ENCODE measurements at places on chromosomes 7 and 10.

DNA sequence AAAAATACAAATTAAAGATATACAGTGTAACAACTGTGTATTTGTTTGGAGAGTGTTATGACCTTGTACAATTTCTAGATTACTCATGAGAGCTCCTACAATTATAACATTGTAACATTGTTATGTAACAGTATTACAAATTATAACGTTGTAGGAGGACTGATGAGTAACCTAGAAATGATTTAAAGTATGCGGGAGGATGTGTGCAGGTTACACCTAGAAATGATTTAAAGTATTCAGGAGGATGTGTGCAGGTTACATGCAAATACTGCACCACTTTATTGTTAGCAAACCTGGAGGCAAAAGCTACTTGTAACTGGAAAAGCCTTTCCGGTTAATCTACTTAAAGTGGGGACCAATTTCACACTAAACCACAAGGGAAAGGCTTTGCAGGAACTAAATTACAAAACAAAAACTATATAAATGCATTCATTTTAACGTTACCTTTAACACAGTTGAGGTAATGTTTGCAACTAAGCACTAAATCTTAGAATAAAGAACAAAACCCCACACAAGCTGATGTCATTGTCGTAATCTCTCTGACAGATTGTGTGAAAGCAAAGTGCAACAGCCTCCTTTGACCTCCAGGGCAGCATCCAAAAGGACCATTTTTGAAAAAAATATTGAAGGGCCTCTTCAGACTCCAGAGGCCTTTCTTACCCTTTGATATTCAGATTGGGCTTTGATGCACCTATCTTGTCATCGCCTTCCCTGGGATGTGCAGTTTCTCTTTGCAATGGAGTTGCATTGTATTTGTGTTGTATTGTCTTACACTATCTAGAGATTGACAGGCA, 522.1 kb upstream of the FOXK1 start:
- DNase-seq, result no peak

DNA sequence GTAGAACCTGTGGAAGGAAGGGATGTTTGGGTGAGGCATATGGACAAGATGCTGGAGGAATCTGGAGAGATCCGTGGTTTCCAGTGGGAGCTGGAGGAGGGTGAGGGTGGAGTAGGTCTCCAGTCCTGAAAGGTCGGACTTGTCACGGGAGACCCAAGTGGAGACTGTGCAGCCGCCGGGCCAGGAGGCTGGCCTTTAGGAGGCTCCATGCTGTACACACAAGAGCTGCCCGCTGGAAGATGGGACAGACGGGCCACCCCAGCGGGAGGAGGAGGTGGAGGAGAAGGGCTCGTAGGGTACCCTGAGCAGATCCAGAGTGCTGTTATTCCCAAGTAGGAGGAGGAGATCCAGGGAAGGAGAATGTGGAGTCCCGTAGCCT, 106.7 kb downstream of the NKX6-2 start:
- no peak for DNase-seq

- DNase-seq, result no peak
Observed at GRCh38 chr10:55212051-55212450, 411.0 kb upstream of the PCDH15 start.

DNA sequence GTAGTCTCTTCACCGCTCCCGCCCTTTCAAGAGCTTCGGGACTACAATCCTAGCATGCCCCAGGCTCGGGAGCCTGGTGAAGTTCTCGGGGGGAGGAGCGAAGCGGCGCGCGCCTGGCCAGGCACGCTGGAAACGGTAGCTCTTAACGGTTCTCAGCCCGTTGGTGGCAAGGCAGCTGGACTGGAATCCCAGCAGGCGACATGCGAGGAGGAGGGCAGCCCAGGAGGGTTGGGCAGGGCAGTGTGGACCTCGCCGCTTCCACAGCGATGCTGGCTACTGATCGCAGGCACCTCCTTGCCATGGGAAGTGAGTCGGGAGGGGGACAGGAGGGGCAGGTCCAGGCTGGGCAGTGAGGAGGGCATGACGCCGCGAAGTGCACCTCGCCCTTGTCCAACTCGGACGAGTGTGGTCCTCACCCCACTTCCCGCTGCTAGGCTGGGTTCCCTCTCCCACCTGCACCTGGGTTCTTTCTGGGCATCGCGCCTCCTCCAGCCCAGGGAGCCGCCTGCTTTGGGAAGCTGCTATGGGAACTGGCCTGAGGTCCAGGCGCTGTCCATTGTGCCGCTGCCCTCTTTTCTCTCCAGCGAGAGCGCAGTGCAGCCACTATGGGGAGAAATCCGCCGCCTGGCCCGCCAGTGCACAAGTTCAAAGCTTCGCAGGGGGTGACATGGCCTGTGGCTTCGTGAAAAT, 367.8 kb upstream of the NUPR2 start:
- no peak for DNase-seq

DNA sequence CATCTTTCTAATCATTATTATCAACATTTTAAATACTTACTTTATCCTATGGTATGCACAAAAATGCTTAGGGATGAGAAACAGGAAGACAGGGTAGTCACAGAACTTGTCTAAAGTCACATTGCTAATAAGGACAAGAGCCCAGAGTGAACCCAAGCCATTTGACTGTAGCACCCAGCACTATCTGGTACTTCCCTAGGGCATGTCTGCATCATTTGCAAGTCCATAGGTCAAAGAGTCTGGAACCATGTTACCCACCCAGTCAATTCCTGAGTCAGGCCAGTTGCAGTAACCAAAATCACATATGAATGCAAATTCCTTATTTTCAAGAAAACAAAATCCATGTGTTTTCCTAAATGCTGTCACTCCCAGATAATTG, 19.1 kb downstream of the ASAH2 start:
- DNase-seq, result no peak

DNA sequence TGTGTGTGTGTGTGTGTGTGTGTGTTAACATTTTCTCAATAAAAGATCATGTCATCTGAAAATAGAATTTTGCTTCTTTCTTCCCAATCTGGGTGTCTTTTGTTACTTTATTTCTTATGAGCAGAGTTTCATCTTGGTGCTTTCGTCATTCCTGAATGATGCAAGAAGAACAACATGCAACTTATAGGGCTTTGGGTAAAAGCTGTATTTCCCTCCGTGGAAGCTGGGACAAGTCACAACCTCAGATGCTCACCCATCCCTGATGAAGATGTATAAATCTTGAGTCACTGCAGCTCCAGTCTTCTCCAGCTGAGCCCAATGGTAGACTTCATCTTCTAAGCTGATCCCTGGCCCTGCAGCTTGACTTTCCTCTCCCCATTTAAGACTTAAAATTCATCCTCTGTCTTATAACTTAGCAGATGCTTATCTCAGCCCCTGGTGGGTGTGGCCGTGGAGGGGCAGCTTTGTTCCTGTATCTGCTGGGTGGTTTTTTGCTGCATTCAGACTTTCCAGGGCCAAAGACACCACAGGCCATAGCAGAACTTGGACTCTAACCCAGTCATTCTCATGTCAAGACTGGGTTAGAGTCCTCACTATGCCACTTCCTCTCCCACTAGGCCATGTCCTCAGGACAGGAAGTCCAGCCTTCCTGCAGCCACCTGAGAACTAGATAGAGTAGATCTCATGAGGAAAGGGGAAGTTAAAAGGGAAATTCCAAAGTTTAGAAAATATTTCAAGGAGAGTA, 356.4 kb downstream of the TNS3 start:
- DNase-seq, result no peak

- DNase-seq, result no peak
Observed at GRCh38 chr7:131302876-131303707, 24.6 kb upstream of the MKLN1 start.

- no peak for DNase-seq
Observed at GRCh38 chr10:790821-791551, 101.5 kb upstream of the DIP2C start.

DNA sequence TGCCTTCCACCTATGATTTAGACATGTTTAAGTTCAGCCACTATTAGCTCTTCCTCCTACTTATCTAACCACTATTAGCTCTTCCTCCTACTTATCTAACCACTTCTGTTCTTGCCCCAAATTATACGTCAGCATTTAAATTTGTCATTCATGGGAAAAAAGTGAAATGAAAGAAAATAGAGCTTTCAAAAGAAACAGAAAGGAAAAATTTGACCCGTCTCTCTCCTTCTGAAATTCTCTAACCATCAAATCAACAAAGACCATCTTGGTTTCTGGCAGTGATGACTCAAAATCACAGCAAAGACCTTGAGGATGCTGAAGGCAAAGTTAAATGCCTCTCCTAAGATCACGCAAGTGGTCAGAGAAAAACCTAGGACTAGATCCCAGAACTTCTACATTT, 2.6 kb downstream of the LIPA start:
- no peak for DNase-seq

DNA sequence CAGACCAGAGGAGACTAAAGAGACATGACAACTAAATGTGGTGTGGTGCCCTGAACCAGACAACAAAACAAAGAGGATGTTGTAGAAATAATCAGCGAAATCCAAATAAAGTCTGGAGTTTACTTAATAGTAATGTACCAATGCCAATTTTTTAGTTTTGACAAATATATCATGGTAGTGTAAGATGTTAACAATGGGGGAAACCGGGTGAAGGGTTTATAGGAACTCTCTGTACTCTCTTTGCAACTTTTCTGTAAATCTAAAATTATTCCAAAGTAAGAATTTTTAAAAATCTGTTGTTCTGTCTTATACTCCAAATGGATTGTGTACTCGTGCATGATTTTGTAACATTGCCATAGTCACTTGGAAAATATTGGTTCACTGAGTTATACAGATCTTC, 129.3 kb downstream of the CNNM2 start:
- no peak for DNase-seq

GRCh38 chr7:127532736-127533135, 52.7 kb downstream of the GCC1 start:
- DNase-seq, result no peak

DNA sequence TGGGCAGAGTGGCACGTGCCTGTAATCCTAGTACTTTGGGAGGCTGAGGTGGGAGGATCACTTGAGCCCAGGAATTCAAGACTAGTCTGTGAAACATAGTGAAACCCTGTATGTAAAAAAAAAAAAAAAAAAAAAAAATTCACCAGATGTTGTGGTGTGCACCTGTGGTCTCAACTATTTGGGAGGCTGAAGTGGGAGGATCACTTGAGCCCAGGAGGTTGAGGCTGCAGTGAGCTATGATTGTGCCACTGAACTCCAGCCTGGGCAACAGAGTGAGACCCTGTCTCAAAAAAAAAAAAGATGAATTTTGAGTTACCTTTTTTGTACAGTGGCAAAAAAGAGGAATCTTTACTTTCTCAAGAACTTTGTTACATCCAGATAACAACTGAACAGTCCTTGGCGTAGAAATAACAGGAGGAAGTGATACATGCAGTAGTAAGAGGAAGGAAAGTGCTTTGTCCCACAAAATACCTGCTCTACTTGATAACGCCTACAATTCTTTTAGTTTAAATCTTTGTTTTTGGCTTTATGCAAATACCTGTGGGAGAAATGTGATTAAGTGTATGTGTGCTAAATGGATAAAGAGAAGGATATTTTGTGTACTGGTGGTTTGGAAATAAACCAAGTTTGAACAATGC, 29.3 kb downstream of the SPAG6 start:
- no peak for DNase-seq

DNA sequence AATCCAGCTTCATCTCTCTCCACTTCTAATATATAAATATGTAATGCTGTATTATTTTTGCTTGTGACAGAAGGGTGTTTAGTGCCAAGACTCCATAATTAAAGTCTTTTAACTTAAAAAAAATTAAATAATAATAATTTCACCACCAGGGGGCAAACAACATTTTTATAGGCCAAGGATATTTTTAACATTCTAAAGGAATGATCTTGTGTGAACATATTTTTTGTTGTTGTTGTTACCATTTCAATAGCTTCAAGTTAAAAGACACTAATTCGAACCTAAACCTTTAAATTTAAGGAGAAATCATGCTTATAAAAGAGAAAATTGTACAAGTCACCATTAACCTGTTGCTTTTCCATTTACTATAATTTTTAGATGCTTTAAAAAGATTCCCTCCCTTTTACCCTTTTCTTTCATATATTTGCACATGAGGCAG, 7.5 kb upstream of the DNAJC1 start:
- peak; percentile 24 for DNase-seq

DNA sequence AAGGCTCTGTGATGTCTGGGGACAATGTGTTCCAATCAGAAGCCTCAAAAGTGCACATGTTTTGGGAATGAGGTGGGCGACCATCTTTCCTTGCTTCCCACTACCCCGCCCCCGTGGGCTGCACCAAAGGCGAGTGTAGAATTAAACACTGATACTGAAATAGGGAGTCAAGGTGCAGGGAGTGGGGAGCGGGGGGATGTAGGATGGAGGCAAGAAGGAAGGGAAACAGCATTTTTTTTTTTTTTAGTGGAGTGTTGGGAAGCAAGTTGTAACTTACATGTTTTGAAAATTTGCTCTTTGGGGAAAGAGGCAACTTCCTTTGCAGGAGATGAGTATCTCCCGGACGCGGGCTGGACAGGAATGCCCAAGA, 484 bp upstream of the DLX5 start:
- no peak for DNase-seq

DNA sequence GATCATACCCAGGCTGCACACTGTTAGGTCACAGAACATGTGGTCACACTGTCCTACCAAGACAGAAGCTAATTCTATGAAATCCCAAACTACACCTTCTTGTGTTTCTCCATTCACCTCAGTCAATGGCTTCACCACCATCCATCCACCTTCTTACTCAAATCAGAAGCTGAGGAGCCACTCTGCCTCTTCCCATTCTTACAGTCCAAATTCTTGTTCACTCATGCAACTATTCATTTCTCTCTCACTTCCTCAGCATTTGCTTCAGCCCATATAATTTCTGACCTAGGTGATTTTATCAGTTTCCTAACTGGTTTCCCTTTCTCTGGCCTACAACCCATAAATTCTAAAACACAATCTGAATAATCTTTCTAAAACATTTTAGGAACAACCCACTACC, 229.2 kb downstream of the LRRN3 start:
- no peak for DNase-seq

GRCh38 chr10:61964059-61964709, 62.7 kb downstream of the ARID5B start:
- no peak for DNase-seq

DNA sequence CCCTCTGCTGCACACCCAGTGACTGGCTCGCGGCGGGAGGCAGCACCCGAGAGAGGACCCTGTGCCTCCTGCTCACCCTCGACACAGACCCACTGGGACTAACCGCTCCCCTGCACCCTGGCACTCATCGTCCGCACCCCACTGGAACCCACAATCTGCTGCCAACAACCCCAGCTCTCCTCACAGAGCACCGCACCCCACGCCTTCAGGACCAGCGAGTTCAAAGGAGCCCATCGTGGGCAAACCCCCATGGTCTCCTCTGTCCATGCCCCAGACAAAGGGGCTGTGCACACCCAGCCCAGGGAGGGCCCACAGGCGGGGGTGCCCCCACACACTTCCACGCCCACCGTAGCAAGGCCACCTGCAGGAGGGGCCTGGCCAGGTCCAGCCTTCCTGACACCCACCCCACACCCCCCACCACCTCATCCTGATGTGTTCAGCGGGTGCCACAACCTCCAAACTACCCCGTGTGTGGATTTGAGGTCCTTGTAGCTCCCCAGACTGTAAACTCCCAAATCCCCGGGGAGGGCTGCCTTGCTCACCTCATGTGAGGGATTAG, 14.0 kb downstream of the RASGEF1A start:
- no peak for DNase-seq

DNA sequence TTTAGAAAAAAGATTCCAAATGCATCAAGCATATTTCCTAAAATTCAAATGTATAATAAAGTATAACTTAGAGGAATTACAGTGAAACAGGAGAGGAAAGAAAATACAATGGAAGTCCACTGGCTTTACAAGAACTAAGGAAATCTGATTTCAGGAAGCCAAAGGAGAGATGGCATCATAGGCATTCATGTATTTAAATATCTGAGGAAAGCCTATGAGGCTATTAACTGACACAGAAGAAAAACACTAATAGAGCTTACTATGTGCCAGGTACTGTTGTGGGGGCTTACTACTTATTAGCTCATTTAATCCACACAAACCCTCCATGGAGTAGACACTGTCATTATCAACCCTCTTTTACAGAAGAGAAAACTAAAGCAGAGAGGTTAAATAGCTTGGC, 92.2 kb downstream of the SRPK2 start:
- no peak for DNase-seq
